ENCODE measurements at places on chromosomes 11 and 22.

DNA sequence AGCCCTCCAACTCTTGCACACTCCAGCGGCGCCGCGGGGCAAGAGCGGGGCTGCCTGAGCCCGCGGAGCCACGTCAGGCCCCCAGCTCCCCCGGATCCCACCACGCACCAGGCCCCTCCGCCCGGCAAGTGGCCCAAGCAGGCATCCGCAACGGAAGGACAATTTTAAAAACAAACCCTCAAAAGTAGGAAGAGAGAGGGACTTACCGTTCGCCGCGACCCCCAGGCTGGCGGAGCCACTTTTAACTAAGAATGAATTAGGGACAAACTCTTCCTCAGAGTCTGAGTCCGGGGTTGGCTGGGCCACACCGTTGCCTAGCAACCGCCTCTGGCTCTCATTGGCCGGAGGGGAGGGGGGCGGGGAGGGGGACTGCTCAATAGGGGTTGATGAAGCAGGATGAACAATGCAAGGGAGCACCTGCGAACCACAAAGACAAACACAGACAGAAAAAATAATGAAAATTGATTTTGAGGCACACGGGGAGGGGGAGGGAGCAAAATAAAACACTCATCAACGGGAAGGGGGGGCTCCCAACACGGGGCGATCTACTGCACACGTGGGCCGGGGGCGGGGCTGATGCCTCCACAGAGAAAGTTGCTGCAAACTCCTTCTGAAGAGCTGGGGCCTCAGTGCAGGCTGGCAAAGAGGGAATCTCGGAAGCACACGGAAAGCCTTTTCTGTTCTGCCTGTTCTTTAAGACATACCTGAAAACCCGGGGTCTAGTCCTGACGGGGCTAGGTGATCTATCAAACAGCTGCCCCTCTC lies 387.5 kb upstream of the NARS2 start:
- peak; percentile 59 for DNase-seq

- peak; percentile 54 for DNase-seq
Measured at GRCh38 chr22:35540595-35541253, at the start of gene RASD2. Gene RASD2, plus strand, starts transcription at chr22:35540831. Its CDS starts 5,979 bp downstream, at chr22:35546810.

GRCh38 chr22:44582016-44582415 lies 84.0 kb upstream of the RTL6 start:
- no peak for DNase-seq

- peak; percentile 22 for DNase-seq
Measured at GRCh38 chr11:7495882-7496551, 10.7 kb downstream of the OLFML1 start.

GRCh38 chr11:79088967-79089366 lies 351.9 kb downstream of the TENM4 start:
- DNase-seq, result no peak

DNA sequence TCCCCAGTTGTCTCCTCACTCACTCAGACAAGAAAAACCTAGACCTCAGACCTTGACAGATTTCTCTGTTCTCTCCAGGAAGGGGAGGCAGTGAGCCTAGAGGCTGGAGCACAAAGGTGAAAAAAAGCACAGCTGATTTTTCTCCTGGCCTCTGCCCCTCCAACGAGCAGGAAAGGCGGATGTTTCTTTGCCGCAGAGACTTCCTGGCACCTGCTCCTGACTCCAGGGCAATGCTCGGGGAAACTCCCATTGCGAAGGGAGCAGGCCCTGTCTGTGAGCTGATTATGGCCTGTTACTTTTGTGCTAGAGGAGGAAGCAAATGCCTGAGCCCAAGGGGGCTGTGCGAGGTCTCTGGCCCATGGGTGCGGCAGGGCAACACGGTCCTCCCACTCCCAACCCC lies 25.4 kb downstream of the MS4A10 start:
- DNase-seq, result peak; percentile 69

DNA sequence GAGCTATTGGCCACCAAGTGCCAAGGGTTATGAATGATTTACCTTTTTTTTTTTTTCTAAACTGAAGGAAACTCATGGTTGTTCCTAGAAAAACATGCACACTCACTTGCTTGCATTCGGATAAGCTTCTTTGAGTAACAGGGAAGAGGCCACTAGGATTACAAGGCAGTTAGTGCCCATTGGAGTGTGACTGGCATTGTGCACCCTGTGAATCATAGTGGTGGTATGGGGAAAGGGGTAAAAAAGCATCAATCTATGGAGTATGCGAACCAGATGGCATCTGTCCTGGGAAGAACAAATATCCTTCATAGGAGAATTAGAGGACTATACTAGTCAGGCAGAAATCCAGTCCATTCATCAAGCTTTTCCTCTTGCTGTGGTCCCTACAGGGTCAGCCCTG lies 24.2 kb downstream of the CD44 start:
- DNase-seq, result no peak

- DNase-seq, result no peak
Measured at GRCh38 chr22:31140746-31141145, 438 bp upstream of the PLA2G3 start.

GRCh38 chr11:116835042-116835772 lies 2.2 kb downstream of the APOA1 start:
- DNase-seq, result peak; percentile 81

GRCh38 chr22:29268511-29269229 lies 602 bp downstream of the EWSR1 start:
- peak; percentile 75 for DNase-seq

DNA sequence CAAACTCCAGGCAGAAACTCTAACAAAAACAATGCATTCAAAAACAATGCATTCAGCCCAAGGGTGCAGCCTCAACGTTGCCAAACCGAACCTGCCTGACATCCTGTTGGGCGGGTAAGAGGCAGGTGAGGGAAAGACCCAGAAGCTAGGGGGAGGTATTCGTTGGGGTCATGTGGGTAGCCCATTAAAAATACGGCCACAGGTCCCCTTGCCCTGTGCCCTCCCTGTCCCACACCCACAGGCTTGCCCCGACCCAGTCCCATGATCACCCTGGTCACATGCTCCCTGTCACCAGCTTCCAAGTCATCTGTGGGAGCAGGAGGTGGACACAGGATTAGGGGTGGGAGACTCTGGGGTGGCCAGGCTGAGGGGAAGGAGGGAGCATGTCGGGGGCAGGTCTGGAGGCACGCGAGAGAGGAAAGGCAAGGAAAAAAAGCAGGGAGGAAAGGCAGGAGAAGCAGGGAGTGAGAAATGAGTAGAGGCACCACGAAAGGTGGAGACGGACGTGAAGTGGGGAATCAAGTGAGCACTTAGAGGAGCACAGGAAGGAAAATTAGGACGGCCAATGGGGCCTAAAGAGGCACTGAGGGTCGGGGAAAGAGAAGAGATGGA lies 683 bp downstream of the PLA2G6 start:
- peak; percentile 45 for DNase-seq

- no peak for DNase-seq
Measured at GRCh38 chr11:123742031-123742723, 717 bp upstream of the ZNF202 start.

DNA sequence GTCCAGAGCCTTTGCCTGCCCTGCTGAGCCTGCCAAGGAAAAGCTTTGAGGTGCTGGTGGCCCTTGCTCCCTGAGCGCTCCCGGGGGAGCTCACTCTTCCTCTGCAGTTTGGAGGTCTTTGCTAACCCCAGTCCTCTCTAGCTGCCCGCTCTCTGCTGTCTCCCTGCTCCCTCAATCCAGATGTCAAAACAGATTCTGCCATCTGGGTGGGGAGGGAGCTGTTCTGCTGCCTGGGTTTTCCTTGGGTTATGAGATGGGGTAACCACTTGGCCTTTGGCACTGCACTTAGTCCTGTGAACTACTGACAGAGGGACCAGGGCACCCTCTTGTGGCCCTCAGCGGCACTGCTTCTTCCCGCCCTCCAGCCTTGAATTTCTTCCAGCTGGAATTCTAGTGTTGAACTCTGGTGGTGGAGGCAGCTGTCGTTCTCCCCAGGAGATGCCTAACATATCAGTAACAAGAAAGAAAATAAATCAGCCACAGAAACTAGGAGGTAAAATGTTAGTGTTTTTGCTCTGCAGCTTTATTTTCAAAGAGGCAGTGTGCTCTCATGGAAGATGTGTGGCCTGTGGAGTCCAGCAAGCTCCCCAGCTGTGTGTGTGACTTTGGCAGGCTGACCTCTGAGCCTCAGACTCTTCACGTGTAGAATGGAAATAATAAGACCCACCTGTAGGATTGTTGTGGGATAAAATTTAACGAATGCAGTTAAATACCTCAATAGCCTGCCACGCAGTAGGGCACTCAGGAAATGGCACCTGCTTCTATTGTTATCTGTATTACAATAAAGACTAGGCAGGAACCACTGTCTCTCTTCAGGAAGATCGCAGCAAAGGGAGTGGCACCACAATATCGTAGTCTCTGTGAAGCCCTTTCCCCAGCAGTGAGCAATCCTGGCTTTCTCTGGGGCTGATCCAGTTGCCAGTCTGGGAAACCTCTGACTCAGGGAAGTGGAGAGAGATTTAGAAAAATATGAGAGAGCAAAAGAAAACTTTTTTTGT lies 23.4 kb downstream of the ARFGAP2 start:
- DNase-seq, result peak; percentile 64

DNA sequence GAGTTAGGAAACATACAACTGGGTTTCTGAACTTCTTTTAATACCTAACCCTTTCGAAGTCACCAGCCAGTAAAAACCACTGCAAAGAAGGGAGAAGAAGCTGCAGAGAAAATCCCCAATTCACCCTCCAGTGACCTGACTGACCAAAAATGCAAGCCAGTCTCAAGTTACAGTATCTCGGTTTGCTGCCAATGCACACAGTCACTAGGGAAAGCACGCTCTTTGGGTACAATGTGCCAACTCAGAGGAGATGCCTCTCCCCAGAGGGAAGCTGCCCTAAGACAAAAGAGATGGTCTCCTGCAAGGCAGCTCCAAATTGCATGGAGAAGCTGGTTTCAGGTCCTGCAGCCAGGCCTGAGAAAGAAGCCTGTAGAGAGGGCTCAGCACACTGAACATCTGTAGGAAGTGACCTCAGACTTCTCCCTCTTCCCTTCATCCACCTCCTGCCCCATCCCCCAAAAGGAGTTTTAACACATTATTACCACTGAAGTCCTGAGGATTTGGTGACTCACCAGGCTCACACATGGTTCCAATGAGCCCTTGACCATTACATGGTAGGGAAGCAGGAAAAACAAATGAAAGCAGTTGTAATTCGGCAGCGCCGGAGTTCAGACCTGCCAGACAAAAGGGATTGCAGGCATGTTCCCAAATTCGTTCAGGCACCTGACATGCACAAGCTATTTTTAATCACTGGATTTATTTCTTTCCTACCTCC lies 90.1 kb downstream of the ETS1 start:
- DNase-seq, result no peak

DNA sequence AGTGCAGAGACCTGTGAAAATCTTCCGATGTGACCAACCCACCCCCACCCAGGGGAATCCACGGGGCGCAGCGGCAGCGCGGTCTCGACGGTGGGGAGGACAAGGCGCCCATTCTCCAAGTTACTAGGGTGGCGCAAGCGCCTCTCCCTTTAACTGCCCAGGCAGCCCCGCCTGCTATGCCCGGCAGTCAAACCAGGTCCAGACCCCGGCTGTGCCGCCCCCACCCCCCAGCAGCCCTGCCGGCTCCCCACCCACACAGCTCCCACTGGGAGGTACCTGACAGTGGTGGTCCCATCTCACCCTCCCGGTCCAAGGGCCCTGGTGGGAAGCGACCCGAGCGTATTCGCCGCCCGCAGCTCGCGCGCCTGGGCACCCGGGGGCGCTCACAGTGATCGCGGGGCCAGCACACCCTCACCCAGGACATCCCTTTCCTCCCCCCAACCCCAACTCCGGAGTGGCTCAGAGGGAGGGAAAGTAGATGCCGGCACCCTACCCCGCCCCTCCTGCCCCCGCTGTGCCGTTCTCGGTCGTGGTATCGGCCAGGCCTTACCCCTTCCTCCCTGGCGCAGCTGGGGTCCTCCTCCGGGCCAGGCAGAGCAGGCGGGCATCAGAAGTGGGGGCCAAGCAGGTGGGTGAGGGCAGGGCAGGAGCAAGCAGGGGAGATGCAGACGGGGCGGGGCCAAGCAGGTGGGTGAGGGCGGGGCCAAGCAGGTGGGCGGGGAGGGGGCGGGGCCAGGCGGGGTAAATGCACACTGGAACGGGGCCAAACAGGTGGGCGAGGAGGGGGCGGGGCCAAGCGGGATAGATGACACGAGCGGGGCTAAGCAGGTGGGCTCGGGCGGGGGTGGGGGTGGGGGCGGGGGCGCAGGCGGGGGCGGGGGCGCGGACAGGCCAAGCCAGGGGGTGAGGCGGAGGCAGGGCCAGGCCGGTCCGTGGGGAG lies at the start of gene TRPM5:
Gene TRPM5 (minus strand): TSS at position 634 of the 940 bp plus-strand sequence. CDS start 21,478 bp downstream, outside the sequence.
- peak; percentile 36 for DNase-seq

DNA sequence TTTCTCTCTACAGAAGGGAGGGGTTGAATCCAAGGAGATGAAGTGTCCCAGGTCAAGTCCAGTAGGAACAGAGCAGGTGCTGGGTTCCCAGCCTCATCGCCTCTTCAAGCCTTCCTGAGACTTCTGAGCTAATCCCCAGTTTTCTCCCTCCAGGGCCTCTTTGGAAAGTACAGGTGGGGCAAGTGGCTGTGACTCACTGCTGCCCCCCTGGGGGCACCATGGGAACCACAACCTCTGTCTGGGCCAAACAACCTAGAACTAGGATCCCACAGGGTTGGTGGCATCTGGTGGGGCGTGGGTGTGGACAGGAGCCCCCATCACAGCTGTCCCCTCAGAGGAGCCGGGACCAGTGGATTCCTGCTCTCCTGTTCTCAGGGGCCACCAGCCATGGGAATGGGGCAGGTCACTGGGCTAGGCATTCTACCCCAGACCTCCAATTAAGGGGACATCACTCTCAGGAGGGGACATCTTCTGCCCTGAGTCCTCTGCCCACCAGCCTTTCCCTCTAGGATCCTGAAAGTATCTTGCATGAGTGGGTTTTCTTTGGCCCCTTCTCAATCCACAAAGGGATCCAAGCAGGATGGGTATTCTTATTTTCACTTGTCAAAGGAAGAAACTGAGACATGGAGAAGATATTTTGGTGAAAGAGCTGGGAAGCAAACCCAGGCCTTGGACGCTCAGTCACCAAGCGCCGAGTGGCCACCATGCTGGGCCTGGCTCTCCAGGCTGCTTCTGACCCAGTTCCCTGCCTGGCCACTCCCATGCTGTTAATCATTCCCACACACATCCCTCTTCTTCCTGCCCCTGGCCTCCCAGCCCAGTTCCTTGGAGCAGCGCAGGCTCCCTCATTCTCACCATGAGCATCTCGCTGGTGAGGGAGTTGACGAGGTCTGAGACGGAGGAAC lies 23.8 kb downstream of the LRRC10B start:
- peak; percentile 41 for DNase-seq

GRCh38 chr22:24996420-24996952 lies 44.0 kb downstream of the KIAA1671 start:
- no peak for DNase-seq

Data from common myeloid progenitor, CD34-positive (primary cell).